Stimulated activated CD8-positive, alpha-beta memory T cell treated with anti-CD3 and anti-CD28 coated beads, Interleukin-4, amount 100 ng/mL, for 1 hour (primary cell): ENCODE measurements at places on chromosomes 4 and X.
A peak's percentile ranks its signal among the peaks of the same experiment; 100 is the strongest.

DNA sequence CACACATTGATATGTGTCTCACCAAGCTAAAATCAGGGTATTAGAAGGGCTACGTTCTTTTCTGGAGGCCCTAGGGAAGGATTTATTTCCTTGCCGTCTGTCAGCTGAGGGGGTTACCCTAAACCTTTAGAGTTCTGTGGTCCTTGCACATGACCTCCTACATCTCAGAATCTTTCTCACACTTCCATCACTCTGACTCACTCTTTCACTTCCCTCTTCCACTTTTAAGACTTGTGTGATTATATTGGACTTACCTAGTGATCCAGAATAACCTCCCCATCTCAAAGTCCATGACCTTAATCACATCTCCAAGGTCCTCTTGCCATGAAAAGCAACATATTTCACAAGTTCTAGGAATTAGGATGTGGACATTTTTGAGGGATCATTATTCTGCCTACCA, 53.6 kb upstream of the FUNDC1 start:
- DNase-seq: no peak

- DNase-seq: no peak
Observed at GRCh38 chr4:122636697-122637096, 15.8 kb upstream of the IL21 start.

GRCh38 chr4:5452156-5452555, 256.2 kb downstream of the EVC2 start:
- DNase-seq: no peak

GRCh38 chr4:161892951-161893350, 270.8 kb downstream of the FSTL5 start:
- no peak for DNase-seq

DNA sequence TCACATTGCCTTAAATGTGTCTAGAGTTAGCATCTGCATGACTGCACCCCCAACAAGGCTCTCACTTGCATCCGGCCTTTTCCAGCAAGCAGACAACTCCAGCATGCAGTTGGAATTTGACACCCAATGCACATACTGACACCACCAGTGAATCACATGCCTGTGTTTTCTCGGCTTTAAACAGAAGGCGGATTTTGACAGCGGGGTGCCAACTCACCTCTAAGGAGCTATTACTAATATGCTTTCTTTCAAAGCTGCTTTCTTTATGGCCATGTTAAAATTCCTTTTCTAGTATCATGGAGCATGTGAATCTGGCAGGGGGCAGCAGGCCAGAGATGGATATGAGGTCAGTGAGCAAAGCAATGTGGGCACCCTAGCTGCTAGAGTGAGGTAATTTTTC, 78.0 kb upstream of the CLNK start:
- DNase-seq: no peak

- no peak for DNase-seq
Observed at GRCh38 chrX:12210196-12210815, 72.0 kb downstream of the FRMPD4 start.

- peak; percentile 38 for DNase-seq
Observed at GRCh38 chrX:53312946-53313727, 31.8 kb upstream of the IQSEC2 start.

DNA sequence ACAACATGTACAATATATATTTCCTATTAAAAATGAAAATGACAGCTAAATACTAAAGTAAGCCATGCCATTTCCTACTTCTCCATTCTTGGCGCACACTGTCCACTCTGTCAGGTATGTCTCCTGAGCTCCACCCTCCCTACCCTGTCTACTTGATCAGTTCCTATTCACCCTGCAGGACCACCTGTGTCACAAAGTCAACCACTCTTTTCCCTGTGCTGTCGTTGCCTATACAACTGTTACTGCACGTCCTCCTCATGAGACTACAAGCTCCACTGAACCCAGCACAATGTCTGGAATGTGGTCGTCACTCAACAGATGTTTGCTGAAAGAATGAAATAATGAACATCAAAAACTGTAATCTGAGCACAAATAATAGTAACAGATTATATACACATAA, 54.9 kb downstream of the SLC9A7 start:
- DNase-seq: no peak

DNA sequence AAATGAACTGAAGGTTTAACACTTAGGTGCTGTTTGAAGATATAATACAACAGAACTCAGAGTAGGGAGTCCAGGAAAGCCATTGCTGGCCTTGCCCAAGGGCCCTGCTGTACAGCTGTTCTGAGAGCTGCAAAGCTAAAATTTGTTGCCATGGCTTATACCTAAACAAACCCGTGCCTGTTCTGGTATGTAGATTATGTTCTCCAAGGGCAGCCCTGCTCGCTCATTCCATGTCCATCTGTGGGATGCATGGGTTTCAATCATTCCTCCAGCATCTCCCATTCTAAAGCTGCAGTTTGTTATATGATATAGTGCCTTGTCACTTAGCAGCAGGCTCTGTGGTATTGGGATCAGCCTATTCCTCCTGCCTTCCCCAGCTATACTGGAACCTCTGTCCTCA, 80.8 kb upstream of the BMPR1B start:
- no peak for DNase-seq

GRCh38 chr4:111802191-111802590, 343.1 kb upstream of the FAM241A start:
- no peak for DNase-seq

- DNase-seq: no peak
Observed at GRCh38 chrX:134761788-134762187, 103.5 kb upstream of the PLAC1 start.

DNA sequence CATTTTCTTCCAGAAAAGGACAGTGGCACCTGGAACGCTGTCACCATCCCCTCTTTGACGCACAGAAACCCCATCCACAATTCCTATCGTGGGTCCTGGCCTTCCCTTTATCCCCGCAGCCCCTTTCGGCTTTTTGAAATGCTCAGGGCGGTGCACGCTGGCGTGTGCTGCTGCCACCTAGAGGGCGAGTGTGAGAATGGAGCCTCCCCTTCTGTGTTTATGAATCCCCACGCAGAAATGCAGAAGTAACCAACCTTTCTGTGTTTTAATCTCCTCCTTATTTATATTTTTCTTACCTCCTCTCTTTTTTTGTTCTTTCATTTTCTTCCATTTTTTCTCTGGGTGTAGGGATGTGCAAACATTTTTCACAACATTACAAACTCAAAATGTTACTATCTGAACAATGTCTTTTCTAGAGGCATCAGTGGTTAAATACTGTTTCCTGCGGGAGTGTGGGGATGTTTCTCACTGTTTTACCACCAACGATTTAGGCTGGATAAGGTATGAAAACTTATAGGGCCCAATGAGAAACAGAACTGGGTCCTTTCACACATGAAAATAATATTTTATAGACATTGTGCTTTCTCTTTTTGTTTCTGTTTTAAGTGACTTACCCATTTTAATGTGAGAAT, 50.0 kb downstream of the TMA16 start:
- peak; percentile 25 for DNase-seq

DNA sequence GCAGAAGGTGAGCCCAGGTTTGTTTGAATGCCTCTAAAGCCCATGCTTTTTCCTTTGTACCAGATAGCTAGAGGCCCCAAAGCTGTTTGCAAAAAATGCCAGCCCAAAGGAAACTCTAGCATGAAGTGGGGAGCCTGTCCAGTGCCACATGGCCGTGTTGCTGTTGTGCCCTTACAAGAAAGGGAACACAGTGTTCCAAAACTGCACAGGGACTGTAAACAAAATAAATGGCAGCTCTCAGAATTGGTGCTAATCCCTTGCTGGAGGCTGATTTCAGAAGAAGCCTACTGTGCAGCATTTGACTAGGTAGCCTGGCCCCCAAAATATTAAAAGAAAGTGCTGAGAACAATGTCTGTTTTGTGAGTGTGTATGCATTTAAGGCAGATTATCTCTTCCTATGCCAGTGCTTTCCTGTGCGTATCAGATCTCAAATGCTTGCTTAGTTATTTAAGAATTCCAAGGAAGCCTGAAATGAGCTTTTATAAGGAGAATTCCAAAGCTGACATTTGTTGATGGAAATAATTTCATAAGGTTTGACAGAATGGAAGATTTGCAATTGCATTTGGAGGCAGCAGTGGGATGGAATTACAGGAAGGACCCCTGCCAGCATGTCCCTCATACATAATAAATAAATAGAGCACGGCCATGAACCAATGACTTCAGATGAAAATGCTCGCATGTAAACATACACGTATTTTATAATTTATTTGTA, 115.7 kb downstream of the IRF2 start:
- no peak for DNase-seq

DNA sequence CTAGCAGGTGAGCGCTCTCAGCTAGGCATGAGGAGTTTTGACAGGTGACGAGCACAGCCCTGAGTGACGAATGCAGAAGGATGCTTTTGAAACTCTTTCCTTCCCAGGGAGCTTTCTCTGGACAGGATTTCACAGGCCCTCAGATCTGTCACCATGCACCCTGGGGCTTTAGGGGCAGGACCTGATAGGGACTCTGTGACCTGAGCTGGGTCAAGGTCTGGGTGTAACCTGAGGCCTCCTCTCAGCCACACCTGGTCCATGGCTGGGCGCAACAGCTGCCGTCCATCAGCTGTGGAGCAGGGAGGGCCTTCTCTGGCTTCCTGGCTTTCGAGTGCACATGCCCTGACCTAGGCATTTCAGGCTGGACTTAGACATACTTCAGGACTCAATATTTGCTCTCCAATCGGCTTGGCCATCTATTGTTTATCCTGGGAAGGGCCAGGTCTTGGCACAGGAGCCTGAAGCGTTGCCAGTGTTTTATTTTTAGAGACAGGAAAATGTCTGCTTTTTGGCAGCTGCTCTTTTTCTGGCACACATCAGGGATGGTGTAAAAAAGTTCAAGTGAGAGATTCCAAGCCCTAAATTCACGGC, 56.4 kb downstream of the C4orf51 start:
- no peak for DNase-seq

GRCh38 chr4:72974694-72975487, 94.6 kb downstream of the COX18 start:
- DNase-seq: no peak

GRCh38 chr4:150209140-150209829, 131.0 kb downstream of the DCLK2 start:
- no peak for DNase-seq

GRCh38 chr4:165851256-165851655, 21.8 kb upstream of the TLL1 start:
- no peak for DNase-seq

- DNase-seq: no peak
Observed at GRCh38 chr4:38565271-38566199, 98.5 kb upstream of the KLF3 start.

GRCh38 chr4:8307121-8307520, 37.6 kb downstream of the HTRA3 start:
- DNase-seq: no peak

GRCh38 chr4:3183008-3183407, 66.0 kb upstream of the MSANTD1 start:
- DNase-seq: no peak

GRCh38 chrX:497186-498014, 110.7 kb upstream of the PPP2R3B start:
- DNase-seq: no peak

DNA sequence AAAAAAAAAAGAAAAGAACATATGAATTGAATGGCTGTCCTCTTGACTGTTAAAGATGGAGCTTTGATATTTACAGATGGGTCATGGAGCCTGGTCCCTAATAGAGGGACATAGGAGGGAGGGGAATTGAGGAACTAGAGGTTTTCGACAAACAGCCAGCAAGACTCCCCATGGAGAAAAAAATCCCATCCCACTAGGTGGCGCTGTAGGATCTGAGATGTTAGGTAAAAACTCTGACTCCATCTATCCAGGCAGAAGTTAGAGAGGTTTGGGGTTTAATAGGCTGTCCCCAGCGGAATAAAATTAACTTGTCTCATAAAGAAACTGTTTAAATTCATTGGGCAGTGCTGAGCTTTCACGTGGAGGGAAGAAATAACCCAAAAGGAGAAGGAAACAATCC, 45.9 kb downstream of the HMGB2 start:
- peak; percentile 41 for DNase-seq

DNA sequence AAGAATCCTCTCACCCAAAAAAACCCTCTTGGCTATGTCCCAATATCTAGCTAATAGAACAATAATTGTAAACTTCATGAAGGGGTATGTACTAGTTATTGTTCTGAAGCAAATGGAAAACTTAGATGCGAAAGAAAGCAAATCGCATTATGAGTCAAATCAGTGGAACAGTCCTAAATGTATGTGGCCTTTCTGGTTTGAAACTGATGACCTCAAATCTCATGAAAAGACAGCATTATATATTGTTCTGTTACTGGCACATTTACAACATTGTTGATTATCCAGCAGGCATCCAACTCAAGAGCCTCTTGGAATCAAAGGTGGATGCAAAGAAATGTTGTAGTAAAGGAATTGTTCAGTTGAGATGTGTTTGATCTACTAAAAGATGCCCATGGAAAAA, 34.7 kb downstream of the CSN3 start:
- no peak for DNase-seq

DNA sequence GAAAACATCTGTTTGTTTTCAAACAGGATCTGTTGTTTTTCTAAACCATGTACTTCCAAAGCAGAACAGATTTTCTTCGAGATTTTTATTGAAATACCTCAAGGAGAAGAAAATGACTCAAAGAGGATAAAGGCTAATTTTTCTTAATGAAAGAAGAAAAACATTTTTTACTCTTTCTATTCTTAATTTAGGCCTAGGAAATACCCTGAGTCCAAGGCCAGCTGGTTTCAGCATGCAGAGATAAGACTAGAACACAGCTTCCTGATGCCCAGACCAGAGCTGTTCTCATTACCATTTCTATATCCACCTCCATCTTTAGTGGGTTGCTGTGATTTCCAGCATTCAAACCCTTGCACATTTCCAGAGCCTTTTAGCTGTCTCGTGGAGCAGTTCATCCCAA, 18.3 kb downstream of the GAB1 start:
- DNase-seq: no peak

- DNase-seq: no peak
Observed at GRCh38 chr4:3346146-3346545, 53.3 kb downstream of the RGS12 start.

- no peak for DNase-seq
Observed at GRCh38 chrX:111585337-111585736, 73.9 kb downstream of the SERTM2 start.

- DNase-seq: no peak
Observed at GRCh38 chr4:48914311-48914710, 7.7 kb upstream of the OCIAD2 start.

- no peak for DNase-seq
Observed at GRCh38 chr4:163804001-163804400, 309.5 kb downstream of the TMA16 start.

- DNase-seq: no peak
Observed at GRCh38 chr4:36273276-36273675, 8.1 kb upstream of the DTHD1 start.

DNA sequence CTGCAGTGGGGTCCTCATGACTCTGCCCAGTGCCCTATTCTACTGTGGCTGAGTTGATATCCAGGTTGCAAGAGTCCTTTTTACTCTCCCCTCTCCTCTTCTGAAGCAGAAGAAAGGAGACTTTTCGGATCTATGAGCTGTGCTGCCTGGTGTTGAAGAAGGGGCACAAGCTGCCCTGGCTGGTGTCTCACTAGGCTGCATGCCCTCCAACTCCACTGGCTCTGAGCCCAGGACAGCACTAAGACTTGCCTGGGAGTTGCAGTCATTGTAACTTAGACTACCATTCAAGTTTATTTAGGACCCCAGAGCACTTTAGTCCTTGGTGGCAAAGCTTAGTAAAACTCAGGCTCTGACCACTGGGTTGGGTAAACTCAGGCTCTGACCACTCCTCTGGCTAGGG, 89.4 kb downstream of the GABRB1 start:
- DNase-seq: no peak

GRCh38 chr4:8507624-8508023, 67.0 kb downstream of the TRMT44 start:
- DNase-seq: no peak
